ENCODE measurements at places on chromosomes 2 and 18.
A peak's percentile ranks its signal among the peaks of the same experiment; 100 is the strongest.

DNA sequence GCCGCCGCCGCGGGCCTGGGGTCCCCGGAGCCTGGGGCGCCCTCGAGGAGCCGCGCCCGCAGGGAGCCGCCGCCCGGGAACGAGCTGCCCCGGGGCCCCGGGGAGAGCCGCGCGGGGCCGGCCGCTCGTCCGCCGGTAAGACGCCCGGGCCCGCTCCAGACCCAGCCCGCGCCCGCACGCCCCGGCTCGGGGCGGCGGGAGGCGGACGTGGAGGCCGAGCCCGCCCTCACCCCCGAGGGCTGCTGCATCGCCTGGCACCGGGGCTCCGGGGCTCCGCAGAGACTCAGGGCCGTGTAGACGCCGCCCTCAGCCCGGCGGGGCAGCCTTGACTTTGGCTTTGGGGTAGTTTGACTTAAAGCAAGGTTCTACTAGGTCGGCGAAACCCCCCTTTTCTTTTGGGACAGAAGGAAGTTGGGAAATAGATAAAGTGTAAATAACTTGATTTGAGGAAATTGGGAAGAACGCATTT is 335 bp downstream of the ERFE start:
- DNase-seq = peak; percentile 27

DNA sequence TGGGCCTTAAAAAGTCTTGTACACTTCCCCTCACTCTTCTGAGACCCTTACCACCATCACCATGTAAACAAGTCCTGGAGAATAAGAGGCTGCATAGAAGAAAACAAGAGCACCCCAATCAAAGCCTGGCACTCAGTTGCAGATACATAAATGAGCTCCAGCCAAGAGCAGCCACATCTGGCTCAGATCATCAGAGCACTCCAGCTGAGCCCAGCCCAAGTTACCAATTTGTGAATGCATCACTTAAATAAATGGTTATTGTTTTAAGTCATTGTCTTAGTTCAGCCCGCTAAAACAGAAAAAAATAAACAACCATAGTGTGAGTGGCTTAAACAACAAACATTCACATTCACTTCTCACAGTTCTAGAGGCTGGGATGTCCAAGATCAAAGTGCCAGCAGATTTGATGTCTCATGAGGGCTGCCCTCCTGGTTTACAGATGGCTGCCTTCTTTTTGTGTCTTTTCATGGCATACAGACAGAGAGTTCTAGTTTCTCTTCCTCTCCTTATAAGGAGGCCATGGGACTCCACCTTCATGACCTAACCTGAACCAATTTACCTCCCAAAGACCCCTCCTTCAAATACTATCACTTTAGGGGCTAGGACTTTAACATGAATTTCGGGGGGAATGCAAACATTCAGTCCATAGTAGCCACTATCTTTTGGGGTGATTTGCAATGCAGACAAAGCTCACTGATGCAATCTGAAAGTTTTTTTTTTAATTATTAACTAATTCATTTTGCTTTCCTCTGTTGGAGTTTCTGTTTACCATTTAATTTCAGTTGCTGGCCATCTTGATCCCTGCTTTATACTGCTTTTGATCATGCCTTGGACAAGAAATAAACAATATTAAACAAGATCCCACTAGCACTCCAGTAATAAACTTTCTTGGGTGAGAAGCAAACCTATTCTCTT is 187.5 kb upstream of the ACVR2A start:
- no peak for DNase-seq

DNA sequence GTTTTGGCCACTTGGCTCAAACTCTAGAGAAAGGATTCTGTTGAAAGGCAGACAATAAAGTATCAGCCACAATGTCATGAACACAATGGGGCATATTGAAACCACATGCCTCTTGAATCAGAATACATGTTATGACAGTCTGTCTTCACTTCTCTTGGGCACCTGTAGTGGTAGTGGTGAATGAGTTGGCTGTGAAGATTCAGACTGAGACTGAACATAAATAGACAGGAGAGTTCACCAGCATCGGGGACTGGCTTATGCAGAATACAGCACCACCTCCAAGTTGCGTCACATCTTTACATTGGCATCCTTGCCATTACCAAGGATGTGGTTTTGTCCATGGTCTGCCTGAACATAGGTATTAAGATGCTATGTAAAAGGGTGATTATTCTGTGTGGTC is 336.8 kb downstream of the MYCN start:
- no peak for DNase-seq

DNA sequence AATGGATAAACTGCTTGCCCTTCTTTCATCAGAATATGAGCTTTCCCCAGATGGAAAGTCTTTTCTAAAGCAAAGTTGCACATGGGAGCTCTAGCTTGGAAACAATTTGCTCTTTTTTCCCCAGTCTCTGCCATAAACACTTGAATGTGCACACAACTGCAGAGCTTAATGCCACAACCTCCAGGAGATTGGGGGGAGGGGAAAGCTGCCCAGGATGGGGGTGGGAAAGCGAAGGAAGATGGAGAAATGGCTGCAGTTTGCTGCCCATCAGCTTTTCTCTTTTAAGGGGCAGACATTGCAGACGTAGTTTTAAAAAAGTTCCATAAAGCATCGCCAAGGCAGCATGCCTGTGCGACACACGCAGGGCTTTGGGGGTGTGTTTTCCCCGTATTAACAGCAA is 1.5 kb downstream of the ACKR3 start:
- no peak for DNase-seq

DNA sequence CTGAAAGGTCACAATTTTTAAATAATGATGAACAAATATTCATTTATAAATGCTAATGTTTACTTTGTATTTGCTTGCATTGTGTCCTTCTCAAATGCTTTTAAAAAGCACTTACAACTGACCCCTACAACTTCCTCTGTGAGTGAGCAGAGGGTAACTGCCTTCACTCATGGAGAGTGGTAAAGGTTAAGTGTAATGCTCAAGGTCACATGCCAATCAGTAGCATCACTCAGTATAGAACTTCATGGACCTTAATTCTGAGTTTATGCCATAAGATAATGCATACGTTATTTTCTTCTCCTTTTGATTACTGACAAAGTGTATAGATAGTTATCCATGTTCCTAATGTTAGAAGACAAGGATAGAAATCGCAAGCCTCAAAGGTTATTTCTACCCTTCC is 91.8 kb upstream of the SERTAD2 start:
- peak; percentile 42 for DNase-seq

DNA sequence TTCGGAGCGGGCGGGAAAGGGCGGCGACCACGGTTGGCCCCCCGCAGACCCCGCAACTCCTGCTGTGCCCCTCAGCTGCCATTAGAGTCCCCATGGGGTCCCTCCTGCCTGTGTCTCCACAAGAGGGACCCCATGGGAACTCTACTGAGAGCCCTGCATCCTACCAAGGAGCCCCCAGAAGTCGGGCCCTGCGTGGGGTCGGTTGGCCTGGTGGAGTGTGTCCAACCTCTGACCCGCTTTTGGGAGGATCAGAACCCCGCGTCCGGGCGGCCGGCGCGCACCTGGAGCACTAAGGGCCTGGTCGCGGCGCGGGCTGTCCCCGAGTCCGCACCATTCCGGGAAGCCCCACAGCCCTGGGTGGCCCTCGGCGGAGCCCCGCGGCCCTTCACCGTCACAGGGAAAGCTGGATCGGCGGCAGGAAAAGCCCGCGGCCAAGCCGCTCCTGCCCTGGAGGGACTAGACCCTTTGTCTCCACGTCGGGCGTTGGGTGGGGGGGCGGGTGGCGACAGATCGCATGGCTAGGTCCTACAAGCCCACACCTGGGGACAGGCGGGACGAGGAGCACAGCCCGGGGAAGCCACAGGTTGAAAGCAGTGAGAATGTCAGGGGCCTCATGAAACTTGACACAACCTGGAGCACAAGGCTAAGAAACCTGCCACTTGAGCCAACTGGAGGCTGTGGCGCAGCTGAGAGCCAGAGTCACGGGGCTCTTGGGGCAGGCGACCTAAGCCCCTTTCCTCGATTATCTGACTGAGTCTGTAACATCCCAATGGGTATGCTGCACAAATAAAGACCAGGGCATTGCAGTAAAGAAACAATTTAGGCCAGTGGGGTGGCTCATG is 11.2 kb upstream of the CXXC1 start:
- no peak for DNase-seq

DNA sequence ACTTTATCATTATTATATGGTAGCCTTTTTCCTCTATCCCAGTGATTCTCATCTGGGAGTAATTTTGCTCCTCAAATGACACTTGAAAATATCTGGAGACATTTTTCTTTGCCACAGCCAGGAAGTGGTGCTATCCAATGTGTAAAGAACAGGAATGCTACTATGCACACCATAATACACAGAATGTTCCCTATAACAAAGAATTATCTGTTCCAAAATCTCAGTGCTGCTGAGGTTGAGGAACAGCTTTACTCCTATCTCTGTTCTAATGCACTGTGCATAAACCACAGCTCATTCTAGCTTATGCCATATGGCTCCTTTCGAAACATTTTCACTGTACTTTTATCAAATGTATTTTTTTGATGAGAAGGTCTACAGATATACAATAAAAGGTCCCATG is 1231.2 kb upstream of the CELF4 start:
- DNase-seq = no peak

- DNase-seq = no peak
Observed at GRCh38 chr2:37740164-37740739, 68.8 kb upstream of the CDC42EP3 start.
